ENCODE measurements at places on chromosomes 3 and 15. TPM values are rescaled to one million over a fixed set of nuclear protein-coding genes. Genes with fewer than 3 reads are reported as not detected.
A peak's percentile ranks its signal among the peaks of the same experiment; 100 is the strongest.

TMIE gene
- polyA plus RNA-seq, result 1.1 TPM

- DNase-seq, result no peak
Observed at GRCh38 chr3:69435274-69436265, 49.7 kb upstream of the FRMD4B start.

DNA sequence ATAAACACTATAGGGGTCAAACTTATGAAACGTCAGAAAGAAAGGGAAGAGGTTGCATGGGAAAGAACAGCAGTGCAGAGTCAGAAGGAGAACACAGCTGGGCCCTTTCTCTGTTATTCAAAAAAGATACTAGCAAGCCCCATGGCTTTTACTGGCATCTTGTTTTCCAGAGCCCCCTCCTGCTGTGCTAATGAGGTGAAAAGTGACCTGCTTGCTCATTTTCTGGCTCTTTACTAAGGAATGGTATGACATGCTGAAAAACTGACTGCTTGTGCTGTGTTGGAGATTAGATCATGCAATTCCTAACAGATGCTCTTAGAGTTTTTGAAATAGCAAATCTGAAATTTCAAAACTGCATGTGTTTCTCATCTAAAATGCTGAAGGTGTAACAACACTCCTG lies 541.6 kb upstream of the ALCAM start:
- DNase-seq, result no peak

HTR3E gene
- polyA plus RNA-seq, result not detected

DNA sequence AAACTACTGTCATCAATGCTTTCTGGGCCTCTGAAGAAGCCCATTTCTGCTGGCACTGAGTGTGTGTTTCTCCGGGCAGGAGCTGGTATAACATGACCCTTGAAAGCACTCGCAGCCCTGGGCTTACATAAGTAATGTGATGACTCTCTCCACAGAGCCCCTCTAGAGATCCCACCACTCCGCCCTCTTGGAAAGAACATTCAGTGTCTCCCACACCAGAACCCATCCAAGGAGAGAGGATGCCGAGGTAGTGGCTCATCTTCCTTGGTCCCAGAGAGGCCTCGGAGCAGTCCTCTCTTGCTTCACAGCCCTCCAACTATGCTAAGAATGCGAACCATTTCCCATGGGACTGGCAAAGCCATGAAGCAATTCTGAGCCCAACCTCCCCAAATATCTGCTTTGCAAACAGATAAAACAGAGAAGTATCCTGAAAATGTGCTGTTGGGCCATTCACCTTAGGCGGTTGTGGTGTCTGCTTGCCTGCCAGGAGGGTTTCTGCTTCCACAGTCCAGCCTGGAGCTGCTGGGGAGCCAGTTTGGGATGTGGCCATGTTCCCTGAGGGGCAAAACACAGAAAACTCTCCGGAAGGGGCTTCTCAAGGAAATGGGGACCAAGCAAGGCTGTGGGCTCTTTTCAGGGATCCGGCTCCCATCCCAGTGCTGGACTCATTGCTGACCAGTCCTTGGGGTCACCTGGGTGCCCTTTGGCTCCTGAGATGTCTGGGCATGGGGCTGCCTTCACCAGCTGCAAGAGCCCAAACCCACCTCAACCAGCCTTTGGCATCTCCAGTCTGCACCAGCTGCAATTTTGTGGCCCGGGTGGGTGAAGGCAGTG lies 47.3 kb downstream of the AMOTL2 start:
- no peak for DNase-seq

- DNase-seq, result no peak
Observed at GRCh38 chr15:86135041-86135440, 55.4 kb downstream of the AGBL1 start.

DNA sequence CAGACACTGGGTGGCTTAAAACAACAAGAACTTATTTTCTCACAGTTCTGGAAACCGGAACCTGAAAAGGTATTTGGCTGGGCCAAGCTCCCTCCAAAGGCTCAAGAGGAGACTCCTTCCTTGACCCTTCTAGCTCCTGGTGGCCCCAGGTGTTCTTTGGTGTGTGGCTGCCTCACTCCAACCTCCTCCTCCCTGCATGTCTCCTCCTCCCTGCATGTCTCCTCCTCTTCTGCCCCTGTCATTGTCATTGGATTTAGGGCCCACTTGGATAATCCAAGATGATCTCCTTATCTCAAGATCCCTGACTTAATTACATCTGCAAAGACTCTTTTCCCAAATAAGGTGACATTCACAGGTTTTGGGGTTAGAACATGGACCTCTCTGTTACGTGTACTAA lies 69.8 kb upstream of the MFGE8 start:
- DNase-seq, result no peak

DNA sequence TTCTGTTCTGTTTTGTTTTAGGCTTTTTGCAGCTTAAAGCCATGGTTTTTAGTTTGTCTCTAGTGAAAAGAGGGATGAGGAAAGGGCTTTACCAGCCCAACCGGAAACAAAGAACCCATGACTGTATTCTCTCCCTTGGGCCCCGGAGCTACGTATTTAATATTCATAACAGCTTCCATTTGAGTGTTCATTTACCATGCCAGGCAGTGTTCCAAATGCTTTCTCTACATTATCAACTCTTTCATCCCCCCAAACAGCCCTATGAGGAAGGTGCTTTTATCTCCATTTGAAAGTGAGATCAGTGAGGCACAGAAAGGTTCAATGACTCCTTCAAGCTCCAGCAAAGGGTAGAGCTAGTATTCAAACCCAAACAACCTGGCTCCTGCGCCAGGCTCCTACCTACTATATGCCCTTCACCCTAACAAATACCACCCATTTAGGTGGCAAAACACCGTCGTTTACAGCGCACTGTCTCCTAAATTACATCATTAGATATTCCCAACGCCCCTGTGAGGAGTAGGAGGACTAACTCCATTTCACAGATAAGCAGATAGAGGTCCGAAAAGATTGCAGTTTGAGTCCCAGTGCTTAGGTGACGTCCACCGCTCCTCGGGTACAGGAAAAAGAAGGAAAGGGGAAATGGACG lies 27.9 kb downstream of the GTPBP8 start:
- peak; percentile 36 for DNase-seq

- DNase-seq, result no peak
Observed at GRCh38 chr15:65804252-65804931, 12.3 kb upstream of the DENND4A start.

ADPRH gene
- 7.0 TPM for polyA plus RNA-seq

- no peak for DNase-seq
Observed at GRCh38 chr3:181403876-181404660, 307.7 kb upstream of the SOX2 start.

- DNase-seq, result no peak
Observed at GRCh38 chr3:127800508-127800907, 21.8 kb downstream of the MGLL start.

- DNase-seq, result no peak
Observed at GRCh38 chr3:10345911-10346310, 25.0 kb upstream of the SEC13 start.

HIGD2B gene
- polyA plus RNA-seq, result not detected

DNA sequence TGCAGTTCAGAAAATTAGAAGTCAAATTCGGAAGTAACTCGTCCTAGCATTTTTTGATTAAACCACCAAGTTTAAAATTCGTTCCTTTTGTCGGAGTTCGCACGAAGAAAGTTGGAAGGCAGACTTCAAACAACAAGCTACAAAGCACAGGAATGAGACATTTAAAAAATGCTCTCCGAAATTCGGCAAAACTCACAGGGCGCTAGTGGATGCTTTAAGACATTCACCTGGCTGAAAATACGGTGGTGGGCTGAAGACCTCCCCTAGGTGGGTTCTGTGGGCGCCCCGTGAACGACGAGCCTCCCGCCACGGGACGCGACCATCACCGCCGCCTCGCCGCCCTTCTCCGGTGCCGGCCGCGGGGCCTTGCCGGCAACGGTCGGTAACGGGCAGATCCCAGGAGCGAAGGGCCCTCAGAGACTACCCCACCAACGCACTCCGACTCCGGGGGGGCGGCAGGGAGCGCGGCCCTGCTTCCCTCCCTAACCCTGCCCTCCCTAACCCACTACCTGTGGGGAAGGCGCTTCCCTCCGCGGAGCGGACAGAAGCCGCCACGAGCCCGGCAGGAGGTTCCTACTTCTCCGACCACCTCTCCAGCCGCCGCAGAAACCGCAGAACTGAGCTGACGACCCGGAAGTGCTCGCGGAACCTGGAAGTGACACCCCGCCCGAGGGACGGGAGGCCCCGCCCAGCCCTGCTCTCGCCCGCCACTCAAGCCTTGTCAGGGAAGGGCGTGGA lies at the start of gene GTF2A2:
Gene GTF2A2, minus strand, starts transcription at position 619 of the 738 bp plus-strand sequence. CDS start 5,238 bp downstream, outside the sequence.
- DNase-seq, result peak; percentile 84

DNA sequence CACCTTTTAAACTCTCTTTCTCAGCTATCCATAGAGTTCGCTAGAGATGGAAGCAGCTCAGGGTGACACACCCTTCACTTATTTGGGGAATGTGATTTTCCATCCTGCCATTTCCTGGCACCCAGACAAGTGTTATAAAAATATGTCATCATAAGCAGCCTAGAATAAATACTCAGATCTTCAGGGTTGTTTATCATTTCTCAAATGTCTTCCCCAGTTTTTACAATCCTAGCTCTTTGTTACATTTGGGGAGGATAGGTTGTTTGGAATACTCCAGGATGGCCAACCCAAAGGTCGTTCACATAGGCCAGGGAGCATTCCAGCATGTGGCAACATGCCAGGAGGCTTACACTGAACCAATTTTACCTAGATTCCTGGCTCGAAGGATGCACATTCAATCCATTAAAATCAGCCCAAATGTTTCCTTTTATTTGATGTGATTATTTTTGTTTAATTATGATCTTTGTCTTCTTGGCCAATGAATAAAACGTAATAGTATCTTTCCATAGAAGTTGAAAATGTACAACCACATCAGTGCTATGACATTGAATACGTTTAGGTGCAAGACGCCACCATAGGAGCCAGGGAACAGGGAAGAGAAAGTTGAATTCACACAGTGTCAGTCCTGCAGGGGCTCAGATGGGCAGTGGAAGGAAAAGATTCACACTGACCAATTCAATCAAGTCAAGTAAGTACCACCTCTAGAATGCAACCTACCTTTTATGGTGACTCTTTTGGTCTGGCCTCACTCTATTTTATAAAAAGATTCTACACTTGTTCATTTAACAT lies 537.7 kb upstream of the MDFIC2 start:
- DNase-seq, result no peak

- DNase-seq, result no peak
Observed at GRCh38 chr15:26234976-26235767, 372.0 kb upstream of the ATP10A start.

CP gene
- 0.41 TPM for polyA plus RNA-seq

CYP8B1 gene
- polyA plus RNA-seq, result 0.87 TPM

GATA2 gene
- 28.4 TPM for polyA plus RNA-seq

- no peak for DNase-seq
Observed at GRCh38 chr3:110894574-110894973, 177.0 kb upstream of the NECTIN3 start.

KAT2B gene
- 23.2 TPM for polyA plus RNA-seq

DNA sequence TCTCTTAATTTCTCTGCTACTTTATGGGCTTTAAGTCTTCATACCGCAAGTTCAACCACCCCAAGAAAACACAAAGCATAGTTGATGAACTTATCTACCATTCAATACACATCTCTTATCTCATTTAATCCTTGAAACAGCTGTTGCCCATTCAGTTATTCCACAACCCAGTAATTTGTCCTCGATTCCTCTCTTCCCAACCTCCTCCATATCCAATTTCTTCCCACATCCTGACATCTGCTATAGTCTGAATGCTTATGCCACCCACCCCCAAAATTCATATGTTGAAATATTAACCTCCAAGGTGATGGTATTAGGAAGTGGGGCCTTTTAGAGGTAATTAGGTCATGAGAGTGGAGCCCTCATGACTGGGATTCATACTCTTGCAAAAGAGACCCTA lies 345.4 kb downstream of the ERC2 start:
- no peak for DNase-seq

SLC6A11 gene
- 0.08 TPM for polyA plus RNA-seq

DNA sequence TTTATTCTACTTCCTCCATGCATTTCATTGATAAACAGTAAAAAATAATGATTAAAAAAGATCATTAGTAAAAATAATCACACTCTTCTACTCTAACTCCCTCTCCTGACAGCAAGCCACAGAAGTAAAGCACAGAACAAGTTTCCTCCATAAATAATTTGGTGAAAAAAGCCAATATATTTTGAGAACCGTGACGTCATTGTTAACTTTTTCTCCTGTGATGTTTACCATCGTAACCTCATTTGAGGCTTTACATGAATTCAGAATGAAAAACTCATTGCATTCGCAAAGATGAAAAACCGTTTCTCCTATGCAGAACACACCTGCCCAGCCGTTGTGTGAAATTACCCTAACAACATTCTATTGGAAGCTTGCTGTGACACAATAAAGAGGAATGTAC lies 120.7 kb downstream of the NSUN3 start:
- DNase-seq, result no peak

DNA sequence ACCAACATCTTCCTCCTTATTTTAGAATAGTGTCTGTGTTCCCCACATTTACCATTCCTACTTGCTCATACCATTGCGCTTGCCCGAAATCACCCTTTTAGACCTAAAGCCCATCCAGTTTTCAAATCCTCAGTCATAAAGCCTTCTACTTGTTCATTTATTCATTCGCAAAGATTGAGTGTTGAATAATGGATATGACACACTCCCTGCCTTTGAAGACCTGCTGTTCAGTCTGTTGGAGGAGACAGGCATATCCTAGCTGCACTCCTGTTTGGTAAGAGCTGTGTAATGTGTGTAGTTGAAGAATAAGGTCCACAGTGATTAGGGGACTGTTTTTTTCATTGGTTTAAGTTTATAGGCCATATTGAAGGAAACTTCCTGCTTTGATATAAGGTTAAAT lies 1.7 kb downstream of the CNOT10 start:
- no peak for DNase-seq

PLS1 gene
- polyA plus RNA-seq, result 27.8 TPM

- DNase-seq, result no peak
Observed at GRCh38 chr15:66675446-66675845, 26.6 kb upstream of the SMAD6 start.

DNA sequence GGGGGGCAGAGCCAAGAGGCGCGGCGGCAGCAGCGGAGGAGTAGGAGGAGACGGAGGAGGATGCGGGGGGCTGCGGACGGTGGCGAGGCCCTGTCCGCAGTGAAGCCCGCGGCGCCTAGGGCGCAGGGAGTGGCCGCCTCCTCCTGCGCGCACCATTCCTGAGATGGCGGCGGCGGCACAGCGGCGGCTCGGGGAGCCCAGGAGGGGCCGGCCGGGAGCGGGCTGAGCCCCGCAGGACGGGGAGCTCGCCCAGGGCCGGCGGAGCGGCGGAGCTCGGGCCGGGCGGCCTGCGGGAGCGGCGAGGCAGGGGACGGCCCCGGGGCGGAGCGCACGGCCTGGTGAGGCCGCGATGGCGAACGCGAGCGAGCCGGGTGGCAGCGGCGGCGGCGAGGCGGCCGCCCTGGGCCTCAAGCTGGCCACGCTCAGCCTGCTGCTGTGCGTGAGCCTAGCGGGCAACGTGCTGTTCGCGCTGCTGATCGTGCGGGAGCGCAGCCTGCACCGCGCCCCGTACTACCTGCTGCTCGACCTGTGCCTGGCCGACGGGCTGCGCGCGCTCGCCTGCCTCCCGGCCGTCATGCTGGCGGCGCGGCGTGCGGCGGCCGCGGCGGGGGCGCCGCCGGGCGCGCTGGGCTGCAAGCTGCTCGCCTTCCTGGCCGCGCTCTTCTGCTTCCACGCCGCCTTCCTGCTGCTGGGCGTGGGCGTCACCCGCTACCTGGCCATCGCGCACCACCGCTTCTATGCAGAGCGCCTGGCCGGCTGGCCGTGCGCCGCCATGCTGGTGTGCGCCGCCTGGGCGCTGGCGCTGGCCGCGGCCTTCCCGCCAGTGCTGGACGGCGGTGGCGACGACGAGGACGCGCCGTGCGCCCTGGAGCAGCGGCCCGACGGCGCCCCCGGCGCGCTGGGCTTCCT lies at the start of gene GPR27:
Gene GPR27, plus strand, starts transcription at position 155 of the 909 bp plus-strand sequence. Its CDS starts 195 bp downstream, at position 350.
- DNase-seq, result no peak

All from right renal cortex interstitium (tissue), 3 donors.